ENCODE measurements at places on chromosomes 6 and 20.

DNA sequence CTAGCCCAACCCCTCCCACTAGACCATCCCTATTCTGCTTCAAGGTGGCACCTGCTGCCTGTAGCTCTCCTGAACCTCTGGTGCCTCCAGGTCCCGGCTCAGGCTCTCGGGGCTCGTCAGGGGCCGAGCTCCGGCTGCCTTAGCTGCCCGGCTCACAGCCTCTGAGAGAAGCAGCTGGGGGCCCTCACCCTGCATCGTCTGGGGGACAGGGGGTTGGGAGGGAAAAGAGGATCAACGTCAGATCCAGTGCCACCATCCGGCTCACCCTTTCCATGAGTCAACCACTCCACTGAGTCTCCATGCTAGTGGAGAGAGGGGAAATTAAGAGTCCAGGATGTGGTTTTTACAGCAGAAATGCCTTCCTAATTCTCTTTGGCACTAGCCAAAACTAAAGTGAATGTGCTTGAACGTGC is 13.0 kb downstream of the BAG6 start:
- DNase-seq: peak; percentile 81

GRCh38 chr20:60454491-60454890 is 496.3 kb downstream of the CDH26 start:
- no peak for DNase-seq

- DNase-seq: no peak
These were observed 3.5 kb upstream of the LBP start for GRCh38 chr20:38342713-38343310.

DNA sequence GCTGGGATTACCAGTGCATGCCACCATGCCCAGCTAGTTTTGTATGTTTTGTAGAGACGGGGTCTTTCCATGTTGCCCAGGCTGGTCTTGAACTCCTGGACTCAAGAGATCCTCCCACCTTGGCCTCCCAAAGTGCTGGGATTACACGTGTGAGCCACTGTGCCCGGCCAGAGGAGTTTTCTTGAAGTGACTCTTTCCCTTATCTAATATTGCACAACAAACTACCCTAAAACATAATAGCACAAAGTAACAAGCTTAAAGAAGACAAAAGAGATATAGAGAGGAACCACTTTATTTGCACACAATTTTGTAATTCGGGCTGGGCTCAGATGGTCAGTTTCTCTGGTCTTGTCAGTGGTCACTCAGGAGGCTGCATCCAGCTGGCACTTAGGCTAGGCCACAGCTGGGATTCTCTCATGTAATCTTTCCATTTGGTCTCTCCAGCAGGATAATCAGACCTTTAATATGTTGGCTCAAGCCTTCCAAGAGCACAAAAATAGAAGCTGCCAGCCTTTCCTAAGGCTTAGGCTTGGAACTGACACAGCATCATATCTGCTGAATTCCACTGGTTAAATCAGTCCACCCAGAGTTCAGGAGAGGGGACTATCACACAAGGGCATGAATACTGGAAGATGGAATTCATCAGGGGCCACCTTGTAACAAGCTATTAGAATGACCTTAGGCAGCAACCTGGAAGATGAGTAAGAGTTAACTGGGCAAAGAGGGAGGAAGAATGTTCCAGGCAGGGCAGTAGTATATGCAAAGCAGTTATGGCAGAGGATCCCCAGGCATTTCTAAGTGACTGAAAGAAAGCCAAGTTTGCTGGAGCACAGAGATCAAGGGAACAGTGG is 56.7 kb upstream of the PNRC1 start:
- peak; percentile 34 for DNase-seq

GRCh38 chr6:123745895-123746294 is 57.8 kb upstream of the NKAIN2 start:
- peak; percentile 90 for DNase-seq

DNA sequence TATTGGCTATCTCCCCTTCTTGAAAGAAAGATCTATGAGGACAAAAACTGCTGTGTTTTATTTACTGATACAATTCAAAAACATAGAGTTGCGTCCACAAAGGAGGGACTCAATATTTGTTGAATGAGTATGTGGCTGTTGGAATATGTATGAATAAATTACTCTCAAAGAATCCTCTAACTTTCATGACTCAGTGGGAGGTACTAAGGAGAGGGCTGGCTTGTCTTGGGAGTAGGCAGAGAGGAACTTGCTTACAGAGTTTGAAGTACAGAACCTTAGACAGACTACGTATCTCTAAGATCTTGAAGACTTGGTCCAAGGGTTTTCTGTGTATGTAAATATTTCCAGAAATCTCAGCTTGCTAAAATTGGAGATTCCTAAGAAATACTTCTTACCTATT is 504.0 kb upstream of the PTCHD4 start:
- DNase-seq: peak; percentile 14

GRCh38 chr20:53032478-53032932 is 60.3 kb downstream of the TSHZ2 start:
- DNase-seq: peak; percentile 9

GRCh38 chr6:89932245-89932802 is 38.1 kb downstream of the GJA10 start:
- DNase-seq: no peak

- no peak for DNase-seq
These were observed 73.0 kb downstream of the PLCB4 start for GRCh38 chr20:9141921-9142320.

GRCh38 chr6:132907231-132907630 is 92.9 kb downstream of the RPS12 start:
- DNase-seq: no peak
